ENCODE measurements at places on chromosomes 7 and 10. TPM values are rescaled to one million over a fixed set of nuclear protein-coding genes. Genes with fewer than 3 reads are reported as not detected.

The BTBD16 gene
- not detected for total RNA-seq

The HYAL4 gene
- under 0.01 TPM for total RNA-seq

The STMP1 gene
- total RNA-seq: 15.7 TPM

The CALML3 gene
- total RNA-seq: not detected

The ZNF804B gene
- not detected for total RNA-seq
